Bladder microvascular endothelial cell (primary cell): ENCODE measurements at places on chromosomes 13 and 19. TPM values are rescaled to one million over a fixed set of nuclear protein-coding genes. Genes with fewer than 3 reads are reported as not detected.

Gene ZNF486
- 4.2 and 9.9 TPM in 2 replicates for total RNA-seq

Gene EFNA2
- total RNA-seq: 0.19 TPM in 1 of 2 replicates, not detected in the other

Gene NCR1
- not detected in 2 replicates for total RNA-seq

Gene SIGLEC5
- total RNA-seq: not detected in 2 replicates

Gene DCT
- not detected in 2 replicates for total RNA-seq
